ENCODE measurements at places on chromosomes 6 and 20. TPM values are rescaled to one million over a fixed set of nuclear protein-coding genes. Genes with fewer than 3 reads are reported as not detected.

GPLD1 gene
- polyA plus RNA-seq = not detected

KIF25 gene
- polyA plus RNA-seq = not detected

PIGT gene
- 67.2 TPM for polyA plus RNA-seq

EYA2 gene
- not detected for polyA plus RNA-seq

TPBG gene
- polyA plus RNA-seq = 42.0 TPM

HLA-DRA gene
- not detected for polyA plus RNA-seq

AVP gene
- not detected for polyA plus RNA-seq

TNFRSF21 gene
- 38.3 TPM for polyA plus RNA-seq

CLDN20 gene
- not detected for polyA plus RNA-seq

ELOVL4 gene
- polyA plus RNA-seq = 5.2 TPM

MUCL3 gene
- polyA plus RNA-seq = not detected

KCNG1 gene
- 10.5 TPM for polyA plus RNA-seq

C4A gene
- polyA plus RNA-seq = 1.5 TPM

MUC22 gene
- polyA plus RNA-seq = not detected

HUS1B gene
- 0.06 TPM for polyA plus RNA-seq

ALDH8A1 gene
- polyA plus RNA-seq = 0.03 TPM

FAXC gene
- 12.8 TPM for polyA plus RNA-seq

SPAG4 gene
- polyA plus RNA-seq = 2.2 TPM

CDSN gene
- 1.4 TPM for polyA plus RNA-seq

MOG gene
- not detected for polyA plus RNA-seq

RIMS1 gene
- not detected for polyA plus RNA-seq

TFAP2A gene
- polyA plus RNA-seq = 26.0 TPM

HLA-DMA gene
- polyA plus RNA-seq = 1.8 TPM

PNLDC1 gene
- polyA plus RNA-seq = 0.03 TPM

ANGPT4 gene
- not detected for polyA plus RNA-seq

GPR6 gene
- not detected for polyA plus RNA-seq

RIPPLY2 gene
- 2.2 TPM for polyA plus RNA-seq

CFAP61 gene
- polyA plus RNA-seq = not detected

C20orf144 gene
- polyA plus RNA-seq = not detected

CLPSL2 gene
- polyA plus RNA-seq = not detected

TCP1 gene
- polyA plus RNA-seq = 242 TPM

HEY2 gene
- not detected for polyA plus RNA-seq

DEFB124 gene
- not detected for polyA plus RNA-seq

THEMIS gene
- not detected for polyA plus RNA-seq

CCN2 gene
- 46.4 TPM for polyA plus RNA-seq

GJA1 gene
- 44.4 TPM for polyA plus RNA-seq

CALHM5 gene
- polyA plus RNA-seq = 0.10 TPM

PGBD1 gene
- polyA plus RNA-seq = 2.9 TPM

DEFB112 gene
- polyA plus RNA-seq = not detected

NKAIN2 gene
- not detected for polyA plus RNA-seq

PROKR2 gene
- not detected for polyA plus RNA-seq

CST7 gene
- not detected for polyA plus RNA-seq

PLN gene
- polyA plus RNA-seq = not detected

AIF1 gene
- polyA plus RNA-seq = not detected

CNKSR3 gene
- 1.1 TPM for polyA plus RNA-seq

Data from foreskin keratinocyte (primary cell).